ENCODE measurements at places on chromosomes 1 and 21. TPM values are rescaled to one million over a fixed set of nuclear protein-coding genes. Genes with fewer than 3 reads are reported as not detected.

Gene ZNF683
- not detected for total RNA-seq

Gene OR2T27
- not detected for total RNA-seq

Gene TENT5C
- 26.5 TPM for total RNA-seq

Gene LEFTY2
- total RNA-seq = 4.3 TPM

Gene NECTIN4
- not detected for total RNA-seq

Gene GPR25
- not detected for total RNA-seq

Gene MR1
- total RNA-seq = 15.8 TPM

Gene LRRC38
- not detected for total RNA-seq

Gene ATP1A4
- total RNA-seq = not detected

Gene OR14I1
- not detected for total RNA-seq

Gene KIF26B
- not detected for total RNA-seq

Gene WNT4
- total RNA-seq = not detected

Gene ARTN
- 1.2 TPM for total RNA-seq

Gene CYP4A11
- not detected for total RNA-seq

Gene GNAT2
- 1.3 TPM for total RNA-seq

Gene MARK1
- not detected for total RNA-seq

Gene CCDC190
- total RNA-seq = not detected

Gene TCHH
- total RNA-seq = not detected

Gene OR2T11
- 0.13 TPM for total RNA-seq

Gene AMY1B
- not detected for total RNA-seq

Gene CELF3
- not detected for total RNA-seq

Gene URB2
- 17.3 TPM for total RNA-seq

Gene NPL
- total RNA-seq = 6.3 TPM

Gene PHC2
- 35.0 TPM for total RNA-seq

Gene CYP4B1
- not detected for total RNA-seq

Gene TNFAIP8L2
- total RNA-seq = 9.2 TPM

Gene CENPF
- 173 TPM for total RNA-seq

Gene RGS18
- 9.8 TPM for total RNA-seq

Gene SLC9C2
- not detected for total RNA-seq

Gene AMY2A
- total RNA-seq = not detected

Gene DDAH1
- not detected for total RNA-seq

Gene LCE2A
- total RNA-seq = not detected

Gene RHOU
- total RNA-seq = not detected

Gene CHRNB2
- 0.42 TPM for total RNA-seq

Gene TFAP2E
- 1.4 TPM for total RNA-seq

Gene CFAP45
- 0.63 TPM for total RNA-seq

Gene BRDT
- not detected for total RNA-seq

Gene ENSA
- total RNA-seq = 166 TPM

Gene CYP4Z1
- total RNA-seq = not detected

Gene TMEM82
- not detected for total RNA-seq

Gene CD1B
- total RNA-seq = not detected

Data from OCI-LY7 (cell line).